ENCODE measurements at places on chromosomes 5 and 9.

DNA sequence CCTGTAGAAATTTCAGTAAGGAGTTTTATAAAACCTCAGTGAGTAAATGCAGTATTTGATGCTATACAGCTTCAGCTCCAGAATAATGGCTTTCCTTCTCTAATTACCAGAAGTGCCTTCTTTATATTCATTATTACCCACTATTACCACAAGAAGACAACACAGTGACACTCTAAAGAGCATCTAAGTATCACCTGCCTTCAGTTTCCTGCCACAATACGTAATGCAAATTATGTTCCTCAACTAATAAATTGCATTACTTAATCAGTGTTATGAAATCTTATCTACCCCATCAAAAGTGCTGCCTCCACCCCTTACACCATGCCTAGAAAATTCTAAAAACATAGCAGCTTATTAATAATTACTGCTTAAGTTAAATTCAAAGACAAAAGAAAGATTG is 91.9 kb downstream of the TRPM6 start:
- no peak for DNase-seq

GRCh38 chr5:122985954-122986721 is 50.4 kb downstream of the PPIC start:
- DNase-seq, result no peak

DNA sequence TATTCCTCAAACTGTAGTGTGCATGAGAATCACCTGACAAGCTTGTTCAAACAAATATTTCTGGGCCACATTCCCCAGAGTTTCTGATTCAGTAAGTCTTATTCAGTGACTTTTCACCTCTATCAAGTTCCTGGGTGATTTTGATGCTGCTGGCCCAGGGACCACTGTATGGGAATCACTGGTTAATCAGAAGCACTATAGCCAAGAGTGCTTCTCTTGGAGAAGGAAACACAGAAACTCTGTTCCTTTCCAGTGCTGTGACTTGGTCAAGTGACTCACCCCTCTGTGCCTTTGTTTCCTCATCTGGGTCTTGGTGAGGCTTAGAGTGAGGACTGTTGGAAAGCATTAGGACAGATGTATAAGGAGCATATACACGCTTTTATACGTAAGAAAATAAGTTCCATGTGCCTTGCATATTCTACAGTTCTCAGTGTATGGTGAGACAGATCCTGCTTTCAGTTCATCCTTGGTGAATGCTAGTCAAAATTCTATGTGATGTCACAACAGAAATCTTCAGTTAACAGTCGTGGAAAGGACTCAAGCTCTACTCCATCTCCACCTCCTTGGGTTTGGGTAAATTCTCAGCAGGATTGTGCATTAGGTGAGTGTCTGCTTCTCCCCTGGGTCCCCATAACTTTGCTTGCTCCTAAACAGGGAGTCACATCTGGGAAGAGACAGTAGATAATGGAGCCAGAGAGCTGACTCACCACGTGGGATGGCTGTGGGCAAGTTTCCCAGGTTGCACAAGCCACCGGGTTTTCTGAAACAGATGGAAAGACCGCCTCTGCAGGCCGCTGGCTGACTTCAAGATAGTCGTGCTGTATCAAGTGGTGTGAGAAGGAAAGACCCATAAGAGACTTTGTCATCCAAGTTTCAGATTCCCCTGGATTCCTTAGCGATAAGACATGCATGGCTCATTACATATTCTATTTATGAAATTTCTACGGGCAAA is 117.0 kb downstream of the NXNL2 start:
- DNase-seq, result no peak

DNA sequence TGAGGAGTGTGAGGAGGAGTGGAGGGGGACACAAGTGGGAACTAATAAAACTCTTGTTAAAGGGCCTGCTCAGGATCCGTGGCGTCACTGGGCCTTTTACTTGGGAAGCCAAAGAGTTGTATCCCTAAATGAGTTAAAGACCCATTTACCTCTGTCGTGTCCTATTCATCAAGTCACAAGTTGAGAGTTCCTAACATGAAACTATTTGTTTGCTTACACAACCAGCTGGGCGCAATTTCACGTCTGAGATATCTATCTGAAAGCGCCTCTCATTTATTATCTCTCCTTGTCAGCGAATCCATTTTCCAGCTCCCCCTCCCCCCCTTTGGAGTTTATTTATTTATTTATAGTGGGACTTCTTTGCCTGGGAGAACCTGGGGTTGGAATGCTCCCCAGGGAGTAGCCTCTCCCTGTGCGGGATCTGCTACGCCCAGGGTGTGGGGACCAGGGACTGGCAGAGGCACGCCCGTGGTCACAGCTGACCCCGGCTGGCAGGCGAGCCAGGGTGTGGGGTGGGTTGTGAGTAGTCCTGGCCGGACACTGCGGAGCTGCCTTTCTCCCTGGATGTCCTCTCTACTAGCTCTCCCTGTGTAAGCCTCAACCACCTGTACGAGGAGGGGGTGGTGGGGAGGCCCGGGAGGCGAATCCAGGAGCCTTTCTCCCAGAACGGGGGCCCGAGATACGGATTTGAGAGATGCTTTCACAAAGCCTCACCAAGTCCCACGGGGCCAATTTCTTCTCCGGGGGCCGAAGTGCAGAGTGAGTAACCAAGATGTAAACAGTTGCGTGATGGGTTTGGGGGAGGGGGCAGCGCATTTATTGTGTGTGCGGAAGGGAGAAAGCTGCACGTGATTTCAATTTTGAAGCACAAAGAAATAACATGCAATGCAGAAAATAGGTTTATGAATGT is 15.3 kb downstream of the NR2F1 start:
- DNase-seq, result no peak

- DNase-seq, result no peak
Measured at GRCh38 chr5:10166392-10166791, 83.3 kb downstream of the ATPSCKMT start.

- no peak for DNase-seq
Measured at GRCh38 chr9:131583836-131584555, 38.7 kb downstream of the PRRT1B start.

GRCh38 chr9:297104-297972 is 82.7 kb downstream of the DOCK8 start:
- no peak for DNase-seq

GRCh38 chr5:147737921-147738320 is 44.6 kb downstream of the JAKMIP2 start:
- DNase-seq, result no peak

DNA sequence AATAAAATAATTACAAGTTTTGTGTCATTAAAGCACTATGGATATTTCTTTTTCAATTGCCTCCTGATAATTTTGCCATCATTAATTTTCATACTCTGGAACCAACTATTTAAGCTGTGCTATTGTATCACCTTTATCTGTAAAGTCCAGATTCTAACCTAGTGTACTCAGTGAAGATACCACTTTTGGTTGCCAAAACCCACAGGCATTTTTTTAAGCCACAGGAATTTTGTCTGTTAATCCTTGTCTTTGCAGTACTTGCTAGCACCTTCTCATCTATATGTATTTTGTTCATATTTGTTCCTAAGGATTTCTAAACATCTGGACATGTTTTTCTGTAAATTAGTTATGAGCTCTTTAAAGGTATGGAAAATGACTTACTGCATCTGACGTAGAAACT is 481.4 kb upstream of the DAB2 start:
- no peak for DNase-seq

DNA sequence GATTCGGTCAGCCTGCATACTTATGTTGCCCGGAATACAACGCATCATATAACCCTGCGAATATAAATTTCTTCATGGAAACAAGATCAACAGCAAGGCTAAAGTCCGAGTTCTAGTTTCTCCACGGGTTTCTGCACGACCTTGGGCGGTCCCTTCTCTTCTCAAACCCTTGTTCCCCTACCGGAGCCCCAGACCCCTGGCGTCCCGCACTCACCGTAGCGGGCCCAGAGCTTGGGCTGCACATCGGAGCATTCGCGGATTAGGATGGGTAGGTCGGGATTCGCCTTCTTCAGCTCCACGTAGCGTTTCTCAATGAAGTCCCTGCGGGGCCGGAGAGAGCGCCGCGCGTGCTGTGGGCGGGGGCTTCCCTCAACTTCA is 399 bp downstream of the NDUFA2 start:
- no peak for DNase-seq

- no peak for DNase-seq
Measured at GRCh38 chr5:142074006-142074405, 34.6 kb upstream of the NDFIP1 start.

DNA sequence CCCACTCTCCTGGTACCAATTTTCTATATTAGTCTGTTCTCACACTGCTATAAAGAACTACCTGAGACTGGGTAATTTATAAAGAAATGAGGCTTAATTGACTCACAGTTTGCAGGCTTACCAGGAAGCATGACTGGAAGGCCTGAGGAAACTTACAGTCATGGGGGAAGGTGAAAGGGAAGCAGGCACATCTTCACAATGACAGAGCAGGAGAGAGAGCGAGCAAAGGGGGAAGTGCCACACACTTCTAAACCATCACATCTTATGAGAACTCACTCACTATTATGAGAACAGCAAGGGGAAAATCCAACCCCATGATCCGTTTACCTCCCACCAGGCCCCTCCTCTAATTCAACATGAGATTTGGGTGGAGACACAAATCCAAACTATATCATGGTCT is 72.2 kb downstream of the ATG10 start:
- DNase-seq, result no peak

DNA sequence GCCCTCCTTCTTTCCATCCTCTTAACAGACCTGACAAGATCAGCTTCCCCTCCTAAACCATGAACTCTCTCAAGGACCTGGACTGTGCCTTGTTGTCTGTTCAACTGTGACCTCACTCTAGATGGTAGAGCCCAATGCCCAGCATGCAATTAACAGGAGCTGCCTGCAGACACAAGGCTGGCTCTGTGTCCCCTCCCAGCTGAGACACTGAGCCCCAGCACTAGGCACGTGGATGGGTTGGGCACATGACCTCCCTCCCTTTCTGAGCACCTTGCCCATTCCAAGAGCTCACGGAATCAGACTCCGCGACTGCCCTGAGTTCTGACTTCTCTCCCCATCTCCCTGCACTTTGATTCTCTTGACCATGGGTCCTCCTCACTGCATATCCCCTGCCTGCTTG is 93.5 kb upstream of the LRRTM2 start:
- no peak for DNase-seq

GRCh38 chr5:87605663-87606062 is 192.9 kb upstream of the CCNH start:
- no peak for DNase-seq

DNA sequence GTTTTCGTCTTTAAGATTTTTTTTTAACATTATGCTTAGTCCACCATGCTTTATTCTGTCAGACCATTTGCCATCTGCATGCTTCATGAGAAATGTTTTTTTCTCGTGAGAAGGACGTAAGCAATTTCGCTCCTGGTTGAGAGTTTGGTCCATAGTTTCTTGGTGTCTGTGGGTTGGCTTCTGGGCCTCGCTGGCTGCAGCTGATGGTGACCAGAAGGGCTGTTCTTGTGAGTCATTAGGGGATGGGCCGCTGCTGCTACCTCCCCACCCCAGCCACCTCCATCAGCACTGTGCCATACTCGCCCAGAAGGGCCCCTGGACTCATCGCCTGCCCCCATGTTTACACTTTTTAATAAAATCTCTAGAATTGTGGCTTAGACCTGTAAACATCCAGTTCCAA is 11.4 kb downstream of the SYK start:
- no peak for DNase-seq

GRCh38 chr9:92406477-92406876 is 2.1 kb upstream of the OGN start:
- peak; percentile 10 for DNase-seq

DNA sequence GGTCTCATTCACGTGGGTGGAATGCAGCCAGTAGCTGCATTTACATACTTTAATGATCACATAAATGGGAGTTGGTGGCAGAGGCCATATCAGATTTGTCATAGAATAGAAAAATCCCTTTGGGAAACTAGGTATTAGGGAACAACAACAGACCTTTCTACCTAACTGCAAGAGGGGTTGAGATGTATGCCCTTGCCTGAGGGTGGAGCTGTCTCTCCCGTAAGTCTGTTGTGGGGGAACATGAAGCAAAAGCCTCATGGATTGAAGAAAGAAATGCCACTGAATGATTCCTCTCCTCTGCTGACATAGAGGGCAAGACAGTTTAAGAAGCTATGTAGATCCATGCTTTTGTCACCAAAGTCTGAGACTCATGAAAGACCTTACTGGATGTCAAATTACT is 461.3 kb downstream of the SPOCK1 start:
- DNase-seq, result no peak

DNA sequence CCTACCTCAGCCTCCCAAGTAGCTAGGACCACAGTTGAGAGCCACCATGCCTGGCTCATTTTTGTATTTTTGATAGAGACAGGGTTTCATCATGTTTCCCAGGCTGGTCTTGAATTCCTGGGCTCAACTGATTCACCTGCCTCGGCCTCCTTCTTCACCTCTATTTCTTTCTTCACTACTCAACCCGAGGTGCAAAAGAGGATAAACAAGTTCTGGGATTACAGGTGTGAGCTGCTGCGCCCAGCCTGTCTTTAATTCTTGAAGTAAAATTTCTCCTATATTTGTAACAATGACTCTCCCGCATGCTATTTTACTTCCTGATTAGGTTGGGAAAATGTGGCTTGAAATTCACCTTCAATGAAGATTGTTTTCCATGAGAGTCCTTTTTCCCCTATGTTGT is 46.4 kb downstream of the CAST start:
- DNase-seq, result no peak

- no peak for DNase-seq
Measured at GRCh38 chr5:174892742-174893141, 168.4 kb downstream of the MSX2 start.

DNA sequence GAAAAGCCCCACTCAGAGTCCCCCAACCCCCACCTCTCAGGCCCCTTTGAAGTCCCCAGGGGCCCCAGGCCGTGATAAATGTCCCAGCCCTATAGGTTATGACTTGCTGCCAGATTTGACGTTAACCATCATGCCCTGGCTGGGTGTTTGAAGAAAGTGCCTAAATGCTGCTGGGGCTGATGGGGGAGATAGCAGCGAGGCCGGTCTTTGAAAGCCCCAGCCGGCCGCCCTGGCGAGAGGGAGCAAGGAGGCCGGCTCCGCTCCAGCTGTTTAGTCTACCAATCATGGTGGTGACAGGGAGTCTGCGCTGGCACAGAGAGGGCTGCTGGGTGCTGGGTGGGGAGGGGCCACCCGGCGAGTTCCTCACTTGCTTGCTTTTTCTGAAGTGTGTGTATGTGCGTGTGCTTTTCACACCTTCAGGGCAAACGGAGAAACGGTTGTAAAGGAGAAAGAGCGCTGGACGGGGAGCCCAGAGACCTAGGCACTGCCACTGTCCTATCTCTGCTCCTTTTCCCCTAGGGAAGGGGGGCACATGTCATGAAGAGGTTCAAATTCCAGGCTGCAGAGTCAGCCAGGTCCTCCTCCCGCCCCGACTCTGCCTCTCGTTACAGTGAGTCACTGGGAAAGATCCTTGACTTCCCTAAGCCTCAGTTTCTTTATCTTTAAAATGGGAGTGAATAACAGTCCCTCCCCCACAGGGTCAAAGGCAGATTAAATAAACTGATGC is 126.1 kb upstream of the HAND1 start:
- no peak for DNase-seq

DNA sequence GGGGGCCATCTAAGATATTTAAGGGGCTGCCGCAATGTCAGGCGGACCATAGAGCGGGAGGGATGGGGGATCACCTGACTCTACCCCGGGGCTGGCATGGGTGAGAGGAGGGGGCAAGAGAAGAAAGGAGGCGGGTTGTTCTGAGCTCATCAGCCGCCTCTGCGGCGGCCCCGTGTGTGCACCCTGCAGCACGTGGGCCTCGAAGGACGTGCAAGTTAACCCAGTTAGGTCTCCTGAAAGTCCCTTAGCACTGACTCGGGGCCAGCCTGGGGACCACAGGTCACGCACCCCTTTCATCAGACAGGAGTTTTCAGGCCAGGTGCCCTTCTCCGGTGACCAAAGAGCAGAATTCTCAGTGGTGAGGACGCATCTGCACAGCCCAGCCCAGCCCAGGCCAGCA is 58.0 kb downstream of the UBE2QL1 start:
- no peak for DNase-seq

- no peak for DNase-seq
Measured at GRCh38 chr5:111447822-111448221, 64.5 kb downstream of the STARD4 start.

Measured in activated CD4-positive, alpha-beta T cell treated with anti-CD3 and anti-CD28 coated beads for 4 hours (primary cell).